ENCODE measurements at places on chromosomes 2 and 18.

DNA sequence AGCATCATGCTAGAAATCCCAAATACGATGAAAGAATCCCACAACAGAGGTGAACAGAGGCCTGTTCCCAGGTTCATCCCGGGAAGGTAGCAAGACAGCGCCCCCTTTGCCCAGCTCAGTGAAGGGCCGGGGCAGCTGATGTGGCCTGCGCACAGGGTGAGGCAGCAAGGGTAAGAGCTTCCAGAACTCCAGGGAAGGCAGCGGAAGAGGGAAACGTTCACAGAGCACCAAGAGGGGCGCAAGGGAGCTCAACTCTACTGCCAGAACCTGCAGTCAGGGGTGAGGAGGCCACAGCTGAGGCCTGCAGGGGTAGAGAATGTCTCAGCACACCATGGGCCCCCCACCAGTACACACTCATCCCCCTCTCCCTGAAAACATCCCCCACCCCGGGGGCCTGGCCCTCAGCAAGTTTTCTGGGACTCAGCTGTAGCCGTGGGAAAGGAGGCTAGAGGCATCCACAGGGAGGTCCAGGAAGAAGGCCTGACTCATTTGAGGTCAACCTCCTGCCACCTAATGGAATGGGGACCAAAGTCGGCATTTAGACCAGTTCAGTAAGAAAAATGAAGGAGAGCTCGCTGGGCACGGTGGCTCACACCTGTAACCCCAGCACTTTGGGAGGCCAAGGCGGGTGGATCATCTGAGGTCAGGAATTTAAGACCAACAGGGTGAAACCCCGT lies 95.6 kb upstream of the ASAP2 start:
- no peak for DNase-seq

DNA sequence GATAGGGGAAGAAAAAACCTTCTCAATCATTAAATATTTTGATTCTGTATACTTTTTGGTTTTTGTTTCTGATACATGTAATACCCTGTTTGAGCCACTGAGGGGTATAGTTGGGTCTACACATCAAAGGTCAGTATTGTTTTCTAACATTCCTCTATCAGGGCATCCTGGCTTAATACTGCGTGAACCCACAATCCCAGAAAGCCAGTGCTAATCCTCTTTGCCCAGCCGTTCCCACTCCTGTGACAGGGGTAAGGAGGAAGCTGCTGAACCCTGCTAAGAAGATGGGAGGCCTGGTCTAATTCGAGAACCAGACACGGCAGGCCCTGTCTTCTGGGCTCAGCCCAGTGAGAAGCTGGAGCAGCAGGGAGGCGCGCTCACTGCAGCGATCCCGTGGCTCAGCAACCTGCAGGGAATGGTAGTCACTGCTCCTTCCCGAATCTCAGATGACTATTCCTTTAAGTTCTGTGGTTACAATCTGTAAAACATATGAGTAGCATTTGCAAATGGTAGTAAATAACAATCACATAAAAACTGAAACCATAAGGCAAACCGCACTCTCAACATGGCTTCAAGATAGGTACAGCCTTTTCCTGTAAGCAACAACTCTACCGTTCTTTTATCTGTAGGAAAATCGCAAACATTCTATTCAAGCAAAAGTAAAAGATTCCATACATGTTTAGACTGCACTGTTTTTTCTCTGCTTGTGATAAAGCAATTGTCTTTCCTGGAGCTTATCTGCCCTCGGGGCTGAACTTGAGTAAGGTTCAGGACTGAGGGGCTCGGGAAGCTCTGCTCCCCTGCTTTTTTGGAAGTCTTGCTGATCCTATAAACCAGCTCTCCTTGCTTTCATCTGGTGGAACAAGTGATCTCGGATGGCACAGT lies 87.0 kb downstream of the EPB41L3 start:
- DNase-seq, result no peak

DNA sequence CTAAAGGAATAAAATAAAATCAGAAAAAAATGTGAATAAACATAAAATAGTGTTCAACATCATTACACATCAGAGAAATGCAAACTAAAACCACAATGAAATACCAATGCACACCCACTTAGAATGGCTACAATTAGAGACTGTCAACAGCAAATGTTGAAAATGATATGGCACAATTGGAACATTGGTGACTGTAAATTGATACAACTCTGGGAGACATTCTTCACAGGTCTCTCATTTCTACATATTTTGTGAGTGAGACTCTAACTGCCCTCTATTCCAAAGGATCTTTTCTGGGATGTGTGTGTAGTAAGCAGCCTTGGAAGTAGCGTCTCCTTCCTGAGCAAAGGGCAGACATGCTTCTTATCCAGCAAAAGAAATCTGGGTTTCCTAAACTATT lies 323.0 kb downstream of the FBXO15 start:
- no peak for DNase-seq

DNA sequence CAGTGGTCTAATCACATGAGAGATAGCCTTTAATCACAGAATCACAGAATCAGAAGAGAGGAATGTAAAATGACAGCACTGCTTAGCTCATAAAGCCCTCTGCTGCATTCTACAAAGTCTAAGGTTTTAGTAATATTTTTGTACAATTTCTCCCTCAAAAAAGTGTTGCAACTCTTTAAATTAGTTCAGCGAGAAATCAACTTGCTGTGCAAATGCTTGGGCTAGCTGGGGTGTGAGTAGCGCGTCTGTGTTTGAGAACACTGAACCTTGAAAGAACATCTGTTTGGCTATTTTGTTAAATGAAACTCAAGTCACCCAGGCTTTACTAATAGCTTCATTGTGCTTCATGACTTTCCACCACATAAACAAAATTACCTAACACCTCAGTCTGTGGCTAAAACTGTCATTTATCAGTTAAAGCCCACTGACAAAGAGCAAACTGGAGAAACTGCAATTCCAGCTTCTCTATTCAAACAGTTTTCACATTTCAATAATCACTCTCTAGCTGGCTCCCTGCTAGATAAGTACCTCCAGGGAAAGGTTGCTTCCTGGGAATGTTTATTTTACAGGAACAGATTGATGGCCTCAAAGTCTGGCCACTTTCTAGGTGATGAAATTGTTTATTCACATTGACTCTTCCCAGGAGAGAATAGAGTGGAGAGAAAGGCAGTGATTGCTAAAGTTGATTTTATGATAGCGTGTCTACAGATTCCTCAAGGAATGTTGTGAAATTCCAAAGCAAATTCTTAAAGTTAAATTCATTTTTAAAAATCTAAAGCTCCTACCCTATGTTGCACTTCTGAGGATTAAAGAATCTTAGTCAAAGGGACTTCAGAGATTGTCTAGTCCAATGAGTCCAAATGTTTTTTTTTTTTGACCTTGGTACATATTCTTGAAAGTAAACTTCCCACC lies 36.0 kb upstream of the STAT1 start:
- no peak for DNase-seq

Data from cortex of kidney (tissue), 1 donor.